ENCODE measurements at places on chromosomes 2 and 18.

DNA sequence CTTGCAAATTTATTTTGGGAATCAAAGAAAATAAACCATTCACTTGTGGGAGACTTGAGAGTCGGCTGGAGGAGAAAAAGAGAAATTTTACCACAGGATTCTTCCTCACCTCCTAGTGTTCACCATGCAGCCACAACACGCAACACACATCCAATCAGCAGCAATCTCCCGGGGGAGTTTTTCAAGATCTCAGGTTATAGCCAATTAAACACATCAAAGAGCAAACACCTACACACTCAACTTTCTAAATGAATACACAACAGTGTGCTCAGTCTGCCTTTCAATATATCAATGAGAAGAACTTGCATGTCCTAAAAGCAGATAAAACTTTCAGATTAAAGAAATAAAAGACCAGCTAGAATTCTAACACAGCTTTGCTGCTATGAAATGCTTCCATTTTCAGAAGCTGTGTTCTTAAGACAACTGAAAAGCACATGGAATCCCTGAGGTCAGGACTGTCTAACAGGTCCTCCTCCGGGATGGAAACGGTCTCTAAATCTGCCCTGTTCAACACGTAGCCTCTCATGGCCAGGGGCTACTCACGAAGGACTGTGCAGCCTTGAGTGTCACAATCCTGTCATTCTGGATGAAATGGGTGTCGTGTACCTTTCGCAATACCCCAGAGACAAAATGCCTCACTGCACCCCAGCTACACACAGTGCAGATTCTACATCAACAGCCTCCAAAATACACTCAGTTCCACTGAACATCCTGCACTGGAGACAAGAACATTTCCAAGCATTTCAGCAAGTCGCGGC is 84.2 kb downstream of the ZNF516 start:
- no peak for DNase-seq

- DNase-seq: no peak
These were observed 267.1 kb downstream of the RAD51AP2 start for GRCh38 chr2:17251171-17251570.

DNA sequence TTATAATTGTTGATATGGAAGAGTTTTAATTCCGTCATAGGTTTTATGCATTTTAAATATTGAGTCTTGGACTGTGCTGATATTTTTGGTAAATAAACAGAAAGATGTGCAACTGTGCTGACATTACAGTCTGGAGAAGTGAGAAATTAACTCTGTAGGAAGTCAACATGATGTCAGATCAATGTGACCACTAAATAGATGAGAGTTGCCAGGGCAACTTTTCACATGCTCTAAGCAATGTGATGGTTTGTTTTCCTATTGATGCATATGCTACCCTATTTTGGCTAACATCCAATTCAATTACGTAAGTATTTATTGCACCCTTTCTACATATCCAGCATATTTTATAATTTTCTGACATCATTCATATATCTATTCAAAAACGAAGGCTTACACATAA is 1109.3 kb downstream of the TSN start:
- no peak for DNase-seq

DNA sequence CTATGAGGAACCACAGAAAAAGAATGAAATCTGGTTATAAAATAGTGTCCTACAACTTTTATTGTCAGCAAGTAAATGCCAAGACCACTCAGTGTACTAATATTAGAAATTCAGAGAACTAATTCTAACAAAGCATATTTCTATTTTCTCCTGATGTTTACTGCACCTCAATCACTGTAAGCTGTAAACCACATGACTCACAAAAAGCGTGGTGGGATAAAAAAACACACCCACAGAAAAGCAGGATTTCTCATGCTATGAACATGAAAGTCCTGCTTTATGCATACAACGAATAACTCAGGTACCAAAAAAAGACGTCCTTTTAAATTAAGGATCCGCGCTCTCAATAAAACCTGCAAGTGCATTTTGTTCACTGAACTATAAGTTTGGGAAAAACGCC is 797 bp downstream of the TXNL4A start:
- no peak for DNase-seq

DNA sequence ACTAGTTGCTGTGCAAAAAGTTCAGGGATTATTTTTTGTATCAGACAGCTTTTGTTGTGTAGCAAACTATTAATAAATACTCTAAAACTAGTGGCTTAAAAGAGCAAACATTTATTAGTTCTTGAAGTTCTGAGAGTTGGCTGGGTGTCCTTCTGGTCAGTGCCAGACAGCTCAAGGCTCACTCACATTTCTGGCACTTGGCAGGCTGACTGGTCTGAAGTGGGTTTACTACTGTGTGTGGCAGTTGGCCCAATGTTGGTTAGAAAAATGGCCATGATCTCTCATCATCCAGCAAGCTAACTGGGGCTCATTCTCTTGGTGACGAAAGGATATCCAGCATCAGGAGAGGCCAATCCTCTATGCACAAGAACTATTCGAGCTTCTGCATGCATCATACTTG is 71.4 kb upstream of the ZNF385B start:
- no peak for DNase-seq

DNA sequence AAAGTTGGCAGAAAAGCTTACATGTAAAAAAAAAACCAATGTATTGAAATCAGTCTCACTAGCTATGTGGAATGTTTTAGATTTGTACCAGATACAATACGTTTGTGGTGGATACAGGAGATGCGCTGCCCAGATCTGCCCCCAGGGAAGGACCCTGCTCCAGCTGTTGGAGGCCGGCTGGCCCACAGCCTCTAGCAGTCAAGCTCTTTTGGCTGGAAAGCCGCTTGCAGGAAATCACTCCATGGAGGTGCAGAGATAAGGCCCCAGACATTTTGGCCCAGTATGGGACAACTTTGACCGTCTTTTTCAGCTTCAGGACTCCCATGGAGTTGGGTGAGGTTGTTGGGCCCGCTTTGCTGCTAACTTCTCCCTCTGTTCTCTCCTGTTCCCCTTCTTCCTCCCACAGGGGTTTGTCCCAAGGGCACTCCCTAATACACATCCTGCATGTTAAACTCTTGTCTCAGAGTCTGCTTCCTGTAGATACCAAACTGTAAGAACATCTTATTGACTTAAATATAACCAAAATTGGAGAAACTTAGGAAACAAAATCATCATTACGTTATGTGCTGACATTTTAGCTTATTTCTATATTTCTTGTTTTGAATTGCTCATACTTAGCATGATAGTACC is 1.7 kb upstream of the QPCT start:
- no peak for DNase-seq

GRCh38 chr2:136305517-136306192 is 187.7 kb upstream of the CXCR4 start:
- no peak for DNase-seq

DNA sequence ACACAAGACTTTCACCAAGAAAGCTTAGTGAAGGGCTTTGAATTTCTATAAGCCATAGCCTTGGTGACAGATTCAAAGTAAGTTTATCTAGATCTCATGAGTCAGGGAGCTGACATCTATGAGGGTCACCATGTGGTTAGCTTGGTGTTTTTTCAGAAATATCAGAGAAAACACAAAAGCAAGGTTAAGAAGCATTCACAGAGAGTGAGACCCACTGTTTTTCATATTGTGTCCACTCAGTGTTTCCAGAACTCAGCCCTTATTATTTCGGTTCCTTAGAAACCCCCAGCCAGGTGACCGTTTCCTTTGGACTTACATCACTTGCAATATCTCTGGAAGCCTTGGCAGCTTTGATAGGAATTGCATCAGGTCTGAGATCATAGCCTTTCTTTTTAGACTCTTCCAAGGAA is 76.6 kb downstream of the NEB start:
- DNase-seq: no peak

DNA sequence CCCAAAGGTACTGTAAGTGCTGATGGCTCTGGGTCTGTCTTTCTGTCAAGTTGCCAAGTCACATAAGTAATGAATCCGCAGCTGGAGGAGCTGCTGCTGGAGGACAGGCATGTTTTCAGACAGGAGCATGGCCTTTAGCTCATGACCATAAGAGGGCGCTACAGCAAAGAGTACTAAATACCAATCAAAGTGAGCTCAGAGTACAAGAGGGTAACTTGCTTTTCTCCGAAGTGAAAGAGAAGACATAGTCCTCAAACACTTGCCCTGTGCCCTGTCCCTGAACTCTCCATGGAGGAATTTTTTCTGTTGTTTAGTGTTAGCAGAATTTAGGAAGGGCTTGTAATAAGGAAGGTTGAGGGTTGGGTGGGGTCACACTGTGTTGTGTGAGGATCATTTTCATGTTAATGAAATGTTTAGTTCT is 58.0 kb upstream of the EML6 start:
- DNase-seq: peak; percentile 62

- no peak for DNase-seq
These were observed 70.4 kb downstream of the ZNF521 start for GRCh38 chr18:25281556-25281955.

GRCh38 chr2:239540174-239540573 is 139.4 kb upstream of the HDAC4 start:
- no peak for DNase-seq

DNA sequence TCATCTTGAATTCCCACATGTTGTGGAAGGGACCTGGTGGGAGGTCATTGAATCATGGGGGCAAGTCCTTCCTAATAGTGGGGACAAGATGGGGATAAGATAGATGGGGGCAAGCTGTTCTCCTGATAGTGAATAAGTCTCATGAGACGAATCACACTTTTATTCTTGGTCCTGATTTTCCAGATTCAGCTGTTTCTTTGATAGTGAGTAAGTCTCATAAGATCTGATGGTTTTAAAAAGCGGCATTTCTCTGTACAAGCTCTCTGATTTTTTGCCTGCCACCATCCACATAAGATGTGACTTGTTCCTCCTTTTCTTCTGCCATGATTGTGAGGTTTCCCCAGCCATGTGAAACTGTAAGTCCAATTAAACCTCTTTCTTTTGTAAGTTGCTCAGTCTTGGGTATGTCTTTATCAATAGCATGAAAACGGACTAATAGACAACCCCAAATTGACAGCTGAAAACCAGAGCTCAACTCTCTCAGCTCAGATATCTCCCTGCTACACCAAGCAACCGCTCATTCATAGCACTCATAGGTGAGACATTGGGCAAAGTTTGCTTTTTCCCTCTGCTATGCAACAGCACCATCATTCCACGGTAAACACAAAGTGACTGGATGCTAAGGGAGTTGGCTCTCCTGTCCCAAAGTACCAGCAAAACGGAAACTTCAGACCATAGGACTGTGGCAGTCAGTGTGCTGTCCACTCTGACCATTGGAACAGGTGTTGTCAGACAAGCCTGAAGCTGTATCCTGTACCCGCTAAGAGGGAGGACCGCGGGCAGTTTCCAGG is 44.9 kb upstream of the TBC1D8 start:
- no peak for DNase-seq

- DNase-seq: peak; percentile 42
These were observed 334.3 kb downstream of the FIGN start for GRCh38 chr2:163401481-163401880.

GRCh38 chr2:182933629-182934028 is 67.2 kb upstream of the FRZB start:
- DNase-seq: no peak
